ENCODE measurements at places on chromosomes 3 and 15. TPM values are rescaled to one million over a fixed set of nuclear protein-coding genes. Genes with fewer than 3 reads are reported as not detected.

The SNRPA1 gene
- 10.3 TPM for total RNA-seq

The MUSTN1 gene
- not detected for total RNA-seq

The MTFMT gene
- total RNA-seq: 16.4 TPM

The ASB14 gene
- total RNA-seq: not detected

The TGM5 gene
- not detected for total RNA-seq

The COLQ gene
- total RNA-seq: 0.29 TPM

The IQCF5 gene
- total RNA-seq: not detected

The AP3B2 gene
- 1.8 TPM for total RNA-seq

The LYZL4 gene
- not detected for total RNA-seq

The UBA7 gene
- 27.9 TPM for total RNA-seq

The ARHGEF26 gene
- 5.5 TPM for total RNA-seq

The PLCD1 gene
- 16.0 TPM for total RNA-seq

The AADACL2 gene
- total RNA-seq: not detected

The ZNF501 gene
- total RNA-seq: 4.6 TPM

The NR1I2 gene
- total RNA-seq: under 0.01 TPM

The ALG1L2 gene
- not detected for total RNA-seq

The MGLL gene
- total RNA-seq: 123 TPM

The KCNH8 gene
- total RNA-seq: not detected

The TMEM108 gene
- total RNA-seq: not detected

Data from placental pericyte (primary cell).